CD4-positive, alpha-beta T cell treated with Interleukin-12 subunit alpha and Interleukin-12 subunit beta, for 1 hour (primary cell): ENCODE measurements at places on chromosomes 2 and 18.
A peak's percentile ranks its signal among the peaks of the same experiment; 100 is the strongest.

- DNase-seq, result no peak
These were observed 29.3 kb downstream of the UBE2F start for GRCh38 chr2:237996021-237996593.

GRCh38 chr2:20391951-20392699, 41.5 kb upstream of the PUM2 start:
- DNase-seq, result no peak

DNA sequence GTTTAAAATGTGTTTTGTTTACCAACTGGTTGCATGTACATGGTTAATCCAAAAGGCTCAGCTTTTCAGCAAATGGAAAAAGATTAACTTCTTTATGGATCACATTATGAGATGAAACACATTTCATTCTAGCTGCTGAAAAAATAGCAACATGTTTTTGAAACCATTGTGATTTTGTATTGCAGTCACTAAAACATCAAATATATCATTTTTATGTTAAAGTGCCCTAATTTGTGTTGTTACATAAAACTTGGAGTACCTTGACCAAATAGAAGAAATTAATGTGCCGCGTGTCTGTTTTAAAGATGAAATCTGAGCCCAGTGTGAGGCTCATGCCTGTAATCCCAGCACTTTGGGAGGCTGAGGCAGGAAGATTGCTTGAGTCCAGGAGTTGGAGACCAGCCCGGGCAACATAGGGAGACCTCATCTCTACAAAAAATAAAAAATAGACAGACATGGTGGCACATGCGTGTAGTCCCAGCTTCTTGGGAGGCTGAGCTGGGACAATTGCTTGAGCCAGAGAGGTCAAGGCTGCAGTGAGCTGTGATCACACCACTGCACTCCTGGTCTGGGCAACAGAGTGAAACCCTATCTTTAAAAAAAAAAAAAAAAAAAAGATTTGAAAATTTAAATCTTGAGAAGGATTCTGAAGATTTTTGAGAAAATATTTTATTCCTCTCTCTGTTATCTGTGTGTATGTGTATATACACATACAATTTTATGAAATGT, 96.6 kb downstream of the FMNL2 start:
- no peak for DNase-seq

GRCh38 chr2:166240387-166241313, 112.8 kb upstream of the SCN1A start:
- no peak for DNase-seq

- DNase-seq, result peak; percentile 6
These were observed 100.5 kb upstream of the ITPRID2 start for GRCh38 chr2:181790716-181791649.

DNA sequence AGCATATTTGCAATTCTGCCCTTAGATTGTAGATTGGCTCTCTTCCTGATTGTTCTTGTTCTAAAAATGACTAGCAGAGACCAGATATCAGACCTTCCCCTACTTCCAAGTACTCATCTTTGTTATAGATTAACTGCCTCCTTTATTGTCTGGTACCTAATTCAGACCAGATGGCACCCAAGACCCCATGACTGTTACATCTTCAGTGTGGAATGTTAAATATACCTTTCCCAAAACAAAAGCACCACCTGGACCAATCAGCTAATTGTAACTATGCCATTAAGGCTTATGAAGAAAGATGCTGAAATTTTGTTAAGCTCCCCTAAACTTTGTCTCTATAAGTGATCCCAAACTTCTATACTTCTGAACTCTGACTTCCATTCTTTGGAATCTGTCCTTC, 12.0 kb upstream of the TFPI start:
- no peak for DNase-seq

GRCh38 chr2:23028106-23028505, 356.9 kb upstream of the KLHL29 start:
- DNase-seq, result no peak

DNA sequence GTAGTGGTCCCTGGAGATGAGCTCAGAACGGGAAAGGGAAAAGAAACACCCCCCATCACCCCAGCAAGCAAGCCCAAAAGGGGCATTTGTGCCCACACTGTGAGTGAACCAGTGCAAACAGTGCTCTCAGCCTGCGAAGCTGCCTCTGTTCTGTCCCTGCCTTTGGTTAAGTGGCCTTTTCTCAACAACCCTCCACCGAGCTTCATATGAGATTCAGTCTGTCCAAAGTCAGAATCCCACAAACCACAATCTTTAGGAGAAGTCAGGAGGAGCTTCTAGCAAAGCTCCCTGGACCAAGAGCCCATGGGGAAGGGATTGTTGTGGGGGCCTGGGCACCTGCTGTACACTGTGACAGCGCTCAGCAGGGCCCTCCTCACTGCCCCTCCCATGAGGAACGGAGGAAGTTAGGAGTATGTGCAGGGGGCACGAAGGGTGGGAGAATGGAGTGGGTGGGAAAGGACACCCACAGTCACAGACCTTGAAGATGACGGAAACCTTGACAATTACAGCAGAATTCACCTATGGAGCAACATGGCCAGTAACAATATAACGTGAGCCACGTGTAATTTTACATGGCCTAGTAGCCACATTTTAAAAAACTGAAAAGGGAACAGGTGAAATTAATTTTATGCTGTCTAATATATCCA, 119.5 kb downstream of the SMAD7 start:
- no peak for DNase-seq

DNA sequence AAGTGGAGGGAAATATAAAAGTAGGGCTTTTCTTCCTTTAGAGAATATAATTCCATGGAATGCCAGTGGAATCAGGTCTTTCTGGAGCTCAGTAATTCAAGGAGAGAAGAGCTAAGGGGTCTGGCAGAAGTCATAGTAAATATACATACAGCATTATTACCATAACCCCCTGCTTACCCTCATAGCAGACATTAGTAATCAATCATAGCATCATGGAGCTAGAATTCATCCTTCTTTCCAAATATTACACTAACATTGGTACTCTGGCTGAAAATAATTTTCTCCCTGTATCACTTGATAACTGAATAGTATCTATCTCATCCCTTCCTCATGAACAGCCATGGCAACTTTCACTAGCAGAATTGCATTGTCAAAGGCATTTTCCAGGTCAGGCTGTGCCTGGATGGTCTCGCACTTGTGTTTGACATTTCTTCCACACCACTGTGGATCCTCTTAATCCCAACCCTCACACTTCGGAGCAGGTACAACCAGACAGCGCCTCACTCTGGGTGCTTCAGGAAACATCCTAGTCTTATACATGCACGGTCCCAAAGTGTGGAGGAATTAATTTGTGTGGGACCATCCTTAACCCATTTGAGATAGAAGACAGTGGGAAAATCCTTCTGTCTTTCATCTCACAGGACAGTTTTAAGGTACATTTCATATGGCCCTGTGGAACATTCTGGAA, 84.2 kb upstream of the SEC11C start:
- DNase-seq, result no peak

DNA sequence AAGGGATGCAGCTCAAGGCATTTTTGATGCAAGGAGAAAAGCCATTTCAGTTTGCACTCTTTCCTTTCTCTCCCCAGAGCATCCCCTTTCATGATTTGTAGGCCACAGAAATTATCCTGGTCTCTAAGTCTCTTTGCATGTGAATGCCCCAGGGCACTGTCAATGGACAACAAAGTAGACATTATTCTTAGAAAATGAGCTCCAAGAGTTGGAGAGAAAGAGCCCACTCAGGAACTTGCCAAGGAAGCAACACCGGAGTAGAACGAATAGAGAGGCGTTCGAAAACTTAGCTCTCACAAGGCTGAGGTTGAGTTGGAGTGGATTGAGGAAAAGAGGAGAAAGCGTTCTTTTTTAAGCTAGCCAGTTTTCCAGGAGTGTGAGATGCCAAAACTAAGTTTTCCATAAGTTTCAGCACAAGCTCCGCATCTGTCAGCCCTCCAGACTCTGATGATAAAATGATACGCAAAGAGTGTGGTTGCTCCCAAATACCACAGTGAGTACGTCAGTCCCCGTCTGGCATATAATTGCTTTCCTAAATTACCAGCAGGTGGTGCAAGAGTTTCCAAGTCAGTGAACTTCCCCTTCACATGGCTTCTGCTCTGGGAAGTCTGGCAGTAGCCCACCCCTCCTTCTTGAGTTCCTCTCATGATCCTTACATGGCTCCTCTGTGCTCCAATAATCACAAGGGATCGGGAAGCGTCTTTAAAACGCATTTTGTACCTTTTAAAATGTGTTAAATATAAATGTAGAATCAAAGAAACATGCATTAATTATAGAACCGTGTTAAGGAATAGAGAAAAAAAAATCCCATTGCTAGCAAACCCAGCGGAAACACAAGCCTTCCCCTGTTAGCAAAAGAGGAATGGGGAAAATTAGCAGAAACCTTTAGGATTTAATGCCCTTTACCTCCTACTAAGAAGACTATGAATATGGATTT, 1060.6 kb upstream of the FANCL start:
- DNase-seq, result peak; percentile 26

- DNase-seq, result no peak
These were observed 722.5 kb downstream of the SOCS6 start for GRCh38 chr18:71011389-71011788.

DNA sequence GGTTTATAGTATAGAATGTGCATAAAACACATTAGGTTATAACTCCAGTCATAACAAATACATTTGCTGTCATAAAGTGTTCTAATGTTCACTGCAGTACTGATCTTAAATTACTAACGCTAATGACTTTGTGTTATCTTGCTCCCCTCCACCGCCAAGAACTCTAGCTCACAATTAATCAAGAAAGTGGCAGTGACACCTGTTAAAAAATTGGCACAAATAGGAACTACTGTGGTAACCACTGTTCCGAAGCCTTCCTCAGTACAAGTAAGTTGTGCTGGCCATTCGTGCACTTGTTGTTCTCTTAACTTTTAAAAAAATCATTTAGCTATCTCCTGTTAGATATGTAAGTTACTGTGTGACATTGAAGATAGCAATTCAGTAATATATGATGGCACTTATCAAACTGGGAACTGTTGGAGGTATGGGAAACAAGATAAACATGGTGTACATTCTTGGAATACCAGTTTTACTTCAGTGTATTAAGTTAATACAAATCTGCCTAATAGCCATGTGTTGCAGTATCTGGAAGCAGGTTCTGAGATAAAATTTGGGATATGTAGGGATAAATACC, 41.2 kb downstream of the TAF4B start:
- no peak for DNase-seq

DNA sequence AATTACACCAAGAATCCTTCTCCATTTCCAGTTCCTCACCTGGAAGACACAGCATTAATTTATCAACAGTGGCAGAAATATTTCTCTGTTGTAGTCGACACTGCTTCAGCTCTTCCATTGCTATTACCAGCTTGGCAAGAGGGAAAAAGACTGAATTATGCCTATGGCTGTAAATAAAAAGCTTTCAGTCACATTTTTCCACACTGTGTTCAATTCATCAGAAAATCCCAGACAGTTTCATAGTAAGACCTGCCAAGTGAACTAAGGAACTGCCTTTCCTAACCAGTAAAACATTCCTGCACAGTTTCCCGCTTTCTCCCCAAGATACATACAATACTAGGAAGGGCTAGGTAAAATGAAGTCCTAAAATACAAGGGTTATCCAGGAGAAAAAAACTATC, 94.7 kb downstream of the EXOC6B start:
- no peak for DNase-seq

DNA sequence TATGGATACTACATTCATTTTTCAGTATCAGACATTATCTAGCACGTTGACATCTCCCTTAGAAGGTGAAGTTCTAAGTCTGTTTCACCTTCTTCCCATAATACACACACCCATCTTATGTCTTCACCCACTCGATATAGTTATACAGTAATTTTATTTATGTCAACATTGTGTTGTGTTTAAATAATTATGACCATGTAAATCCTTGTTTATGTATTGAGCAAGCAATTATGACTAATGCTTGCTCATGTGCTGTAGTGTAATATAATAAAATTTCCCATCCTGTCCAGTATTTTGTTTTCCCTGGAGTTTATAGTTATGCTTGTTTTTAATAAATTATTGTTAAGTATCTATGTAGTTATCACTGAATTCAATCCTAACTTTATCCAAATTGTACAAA, 163.2 kb downstream of the MTX2 start:
- DNase-seq, result no peak

GRCh38 chr18:36895606-36896005, 66.7 kb downstream of the KIAA1328 start:
- no peak for DNase-seq

GRCh38 chr2:96344011-96344410, 8.4 kb downstream of the NCAPH start:
- DNase-seq, result peak; percentile 74

DNA sequence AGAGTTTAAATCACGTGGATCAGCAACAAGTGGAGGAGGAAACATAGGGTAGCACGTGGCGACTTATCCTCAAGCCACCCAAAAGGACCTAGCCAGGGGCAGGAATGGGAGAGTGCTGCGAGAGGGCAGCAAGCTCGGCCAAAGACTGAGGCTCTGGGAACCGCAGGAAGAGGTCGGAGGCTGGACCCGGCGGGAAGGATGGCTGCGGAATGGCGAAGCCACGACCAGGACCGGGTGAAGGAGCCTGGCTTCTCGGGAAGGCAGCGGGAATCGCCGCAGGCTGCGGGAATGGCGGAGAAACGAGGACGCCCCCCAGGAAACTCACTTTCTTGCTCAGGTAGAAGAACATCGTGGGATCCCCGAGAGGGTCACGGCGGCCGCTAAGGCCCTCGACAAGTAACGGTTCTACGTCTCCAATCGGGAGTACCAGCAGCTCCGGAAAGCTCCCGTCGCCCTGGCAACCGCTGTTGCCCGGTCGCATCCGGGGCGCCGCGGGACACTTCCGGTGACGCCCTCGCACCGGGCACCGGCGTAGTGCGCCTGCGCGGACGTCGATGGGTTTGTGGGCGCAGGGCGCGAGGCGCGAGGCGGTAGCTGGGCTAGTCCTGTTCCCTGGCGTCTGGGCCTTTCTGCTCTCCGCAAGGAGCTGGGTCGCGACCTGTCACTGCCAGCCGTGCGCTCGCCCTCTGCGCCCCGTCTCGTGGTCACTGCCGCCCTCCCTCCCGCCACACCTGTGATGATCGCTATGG, at the start of gene WDR35:
WDR35 (minus strand) TSS at position 439 of the 749 bp plus-strand sequence; CDS start at position 349, 90 bp downstream.
- peak; percentile 92 for DNase-seq

DNA sequence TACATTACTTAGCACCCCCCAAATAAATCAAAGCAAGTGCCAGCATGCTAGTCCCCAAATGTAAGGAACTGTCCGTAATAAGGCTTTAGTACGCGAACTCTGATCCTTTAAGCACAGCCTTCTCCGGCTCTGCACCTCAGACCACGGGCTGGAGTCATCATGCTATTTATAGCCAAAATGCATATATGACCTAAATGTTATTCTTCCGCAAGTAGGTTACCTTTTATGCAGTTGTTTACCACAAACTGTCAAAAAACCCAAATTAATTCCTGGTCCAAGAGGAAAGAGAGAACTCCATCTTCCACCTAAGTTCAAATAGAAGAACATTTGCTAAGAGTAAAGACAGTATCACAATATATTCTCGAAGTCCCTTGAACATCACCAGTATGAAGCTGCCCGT, 42.7 kb downstream of the ZNF516 start:
- no peak for DNase-seq

DNA sequence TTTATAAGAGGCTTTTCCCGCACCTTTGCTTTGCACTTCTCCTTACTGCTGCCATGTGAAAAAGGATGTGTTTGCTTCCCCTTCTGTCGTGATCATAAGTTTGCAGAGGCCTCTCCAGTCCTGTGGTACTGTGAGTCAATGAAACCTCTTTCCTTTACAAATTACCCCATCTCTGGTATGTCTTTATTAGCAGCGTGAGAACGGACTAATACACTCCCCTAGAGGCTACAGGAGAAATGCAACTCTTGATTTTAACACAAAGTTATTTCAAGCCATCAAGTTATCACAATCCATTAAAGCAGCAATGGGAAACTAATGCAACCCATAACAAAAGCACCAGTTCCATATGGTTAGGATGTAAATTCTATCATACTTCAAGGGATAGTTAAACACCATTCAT, 1378.8 kb upstream of the DDX18 start:
- DNase-seq, result no peak

- no peak for DNase-seq
These were observed 115.5 kb upstream of the CYP26B1 start for GRCh38 chr2:72263043-72263775.
